T follicular helper cell (primary cell): ENCODE measurements at places on chromosomes 1 and 21.

GRCh38 chr1:34970829-34971228 lies 14.3 kb downstream of the TMEM35B start:
- no peak for DNase-seq

GRCh38 chr1:36257375-36257767 lies 33.1 kb downstream of the THRAP3 start:
- no peak for DNase-seq

GRCh38 chr1:54745274-54745673 lies 19.0 kb downstream of the PARS2 start:
- DNase-seq: no peak

DNA sequence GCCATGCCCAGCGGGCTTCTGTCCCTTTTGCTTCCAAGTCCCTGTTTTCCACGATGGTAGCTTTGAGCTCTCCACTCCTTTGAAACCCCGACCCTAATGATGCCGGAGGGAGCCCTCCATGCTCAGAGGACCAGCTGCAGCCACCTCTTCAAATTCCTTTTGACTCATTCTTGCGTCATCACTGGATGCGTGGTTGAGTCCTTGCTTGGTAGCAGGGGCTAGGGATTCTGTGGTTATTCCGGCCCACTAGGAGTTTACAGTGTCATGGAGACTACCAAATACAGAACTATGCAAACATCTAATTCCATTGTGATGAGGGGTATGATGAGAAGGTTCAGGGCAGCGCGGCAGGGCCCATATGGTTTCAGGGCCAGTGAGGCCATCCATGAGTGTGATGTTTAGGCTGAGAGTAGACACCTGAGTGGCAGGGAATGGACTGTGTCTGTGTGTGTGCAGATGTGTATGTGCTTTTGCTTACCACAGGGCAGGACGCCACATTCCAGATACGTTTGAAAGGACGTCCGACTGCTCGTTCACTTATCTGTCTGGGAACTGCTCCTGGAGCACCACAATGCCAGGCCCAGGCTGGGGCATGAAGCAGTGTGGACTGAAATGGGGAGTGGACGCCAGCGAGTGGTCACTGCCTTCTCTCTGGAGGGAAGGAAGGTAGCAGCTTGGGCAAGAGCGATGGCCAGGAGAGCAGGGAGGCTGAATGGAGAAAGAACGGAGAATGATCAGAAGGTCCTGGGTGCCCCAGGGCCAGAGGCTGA lies 30.4 kb upstream of the ZBTB21 start:
- no peak for DNase-seq

DNA sequence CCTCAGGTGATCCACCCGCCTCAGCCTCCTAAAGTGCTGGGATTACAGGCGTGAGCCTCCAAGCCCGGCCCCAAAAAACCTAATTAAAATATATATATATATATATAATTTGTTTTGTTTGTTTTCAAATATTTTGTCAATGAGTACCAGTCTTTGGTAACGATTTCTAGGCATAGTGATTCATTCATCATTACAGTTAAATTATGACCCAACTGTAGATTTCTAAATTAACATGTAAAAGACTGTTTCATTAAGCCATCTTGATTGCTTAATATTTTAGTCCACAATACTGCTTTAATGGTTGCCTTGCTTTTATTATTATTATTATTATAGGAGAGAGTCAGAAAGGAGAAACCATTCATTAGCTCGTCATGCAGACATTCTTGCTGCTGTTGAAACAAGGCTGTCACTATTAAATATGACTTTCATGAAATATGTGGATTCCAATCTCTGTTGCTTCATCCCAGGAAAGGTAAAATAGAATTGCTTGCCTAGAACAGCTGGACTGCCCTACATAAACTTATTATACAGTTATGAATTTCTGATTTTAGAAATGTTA lies 19.9 kb downstream of the FBXO28 start:
- no peak for DNase-seq

- DNase-seq: no peak
These were observed 10.7 kb downstream of the RAB42 start for GRCh38 chr1:28602536-28603439.

- DNase-seq: no peak
These were observed 50.5 kb upstream of the PGBD5 start for GRCh38 chr1:230476622-230477003.

DNA sequence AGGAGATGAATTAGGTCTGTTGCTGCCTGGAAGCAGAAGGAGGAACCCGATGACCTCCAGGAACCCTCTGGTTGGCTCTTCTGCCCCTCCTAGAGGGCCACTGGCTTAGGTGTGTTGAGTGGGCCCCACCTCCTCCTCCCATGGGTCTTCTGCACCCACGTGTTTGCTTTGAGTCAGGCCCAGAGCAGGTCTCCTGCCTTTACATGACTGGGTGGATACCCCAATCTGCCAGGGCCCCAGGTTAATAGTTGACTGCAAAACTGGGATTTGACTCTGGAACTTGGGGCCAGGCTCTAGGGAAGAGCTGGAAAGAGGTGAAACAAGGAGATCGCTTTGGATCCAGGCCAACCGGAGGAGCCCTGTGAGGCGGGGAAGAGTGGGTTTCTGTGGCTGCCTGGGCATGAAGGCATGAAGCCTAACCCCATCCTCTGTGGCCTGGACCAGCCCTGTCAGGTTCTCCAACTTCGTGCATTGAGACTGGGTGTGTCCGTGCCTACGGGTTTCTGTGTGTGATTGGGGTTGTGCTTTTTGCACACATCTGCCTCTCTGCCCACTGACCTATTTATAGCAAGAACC lies 7.8 kb upstream of the LAD1 start:
- DNase-seq: no peak

GRCh38 chr1:203764105-203765028 lies 616 bp upstream of the LAX1 start:
- no peak for DNase-seq

DNA sequence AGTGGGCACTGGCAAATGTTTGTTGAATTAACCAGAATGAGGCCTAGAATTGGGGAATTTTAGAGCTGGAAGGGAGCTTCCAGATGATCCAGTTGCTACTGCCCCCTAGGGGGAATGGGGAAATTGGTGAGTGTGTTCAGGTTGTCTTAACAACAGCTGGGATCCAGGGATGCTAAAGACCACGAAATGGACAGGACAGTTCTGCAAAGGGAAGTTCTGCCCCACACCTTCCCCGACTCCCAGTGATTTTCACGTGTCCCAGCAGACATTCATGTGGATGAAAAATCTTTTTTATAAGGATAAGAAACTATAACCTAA lies 33.9 kb downstream of the TRIM62 start:
- DNase-seq: no peak

- no peak for DNase-seq
These were observed 53.6 kb downstream of the TNFSF4 start for GRCh38 chr1:173153503-173153902.

GRCh38 chr21:42583477-42584295 lies 69.7 kb upstream of the PDE9A start:
- no peak for DNase-seq

- DNase-seq: no peak
These were observed 42.4 kb upstream of the AKT3 start for GRCh38 chr1:243892456-243892855.
